ENCODE measurements at places on chromosomes 4 and X.
A peak's percentile ranks its signal among the peaks of the same experiment; 100 is the strongest.

- DNase-seq = no peak
Observed at GRCh38 chr4:97950836-97951235, 192.4 kb downstream of the STPG2 start.

GRCh38 chr4:159367781-159368080, 264.9 kb downstream of the RAPGEF2 start:
- DNase-seq = no peak

DNA sequence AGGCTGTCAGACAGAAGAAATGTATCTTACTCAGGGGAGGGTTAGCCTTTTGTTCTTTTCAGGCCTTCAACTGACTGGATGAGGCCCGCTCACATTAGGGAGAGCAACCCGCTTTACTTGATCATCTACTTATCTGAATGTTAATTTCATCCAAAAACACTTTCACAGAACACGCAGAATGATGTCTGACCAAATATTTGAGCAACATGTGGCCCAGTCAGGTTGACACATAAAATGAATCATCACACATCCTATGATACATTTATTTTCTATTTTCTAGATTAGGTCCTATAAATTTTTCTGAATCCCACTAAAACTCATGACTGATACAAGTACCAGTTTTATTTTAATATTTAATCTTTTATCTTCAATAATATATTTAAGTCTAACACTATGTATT, 260.3 kb downstream of the IL15 start:
- DNase-seq = no peak

DNA sequence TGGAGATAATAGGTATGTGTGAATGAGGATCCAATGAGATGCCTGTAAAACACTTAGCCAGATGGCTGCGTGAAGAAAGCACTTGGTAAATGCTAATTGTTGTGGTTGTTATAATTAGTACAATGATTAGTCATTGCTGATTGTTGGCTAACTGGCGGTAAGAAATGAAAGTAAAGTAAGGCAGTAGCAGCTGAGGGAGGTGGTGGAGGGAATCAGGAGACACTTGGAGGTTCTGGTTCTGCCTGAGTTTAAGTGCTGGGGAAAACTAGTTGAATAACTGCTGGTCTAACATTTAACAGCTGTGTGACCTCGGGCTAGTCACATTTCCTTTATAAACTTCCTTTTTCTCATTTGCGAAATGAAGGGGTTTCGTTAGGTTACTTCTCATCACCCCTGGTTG, 30.9 kb downstream of the CD38 start:
- no peak for DNase-seq

DNA sequence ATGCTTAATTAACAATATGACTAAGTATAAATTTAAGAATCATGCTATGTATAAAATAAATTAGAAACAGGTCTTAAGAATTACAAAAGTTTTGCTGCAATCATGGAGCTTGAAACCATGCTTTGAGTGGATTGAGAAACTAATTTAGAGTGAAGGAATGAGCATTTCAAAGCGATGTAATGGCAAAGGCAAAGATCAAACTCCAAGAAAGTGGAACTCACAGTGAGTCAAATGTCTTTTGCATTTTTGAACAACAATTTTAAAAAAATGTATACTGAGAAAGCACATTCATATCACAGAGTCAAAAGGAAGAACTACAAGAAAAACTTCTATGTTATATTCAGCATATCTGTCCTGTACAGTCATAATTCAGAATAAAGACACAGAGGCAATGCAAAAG, 6.6 kb downstream of the GPRIN3 start:
- DNase-seq = no peak

- DNase-seq = no peak
Observed at GRCh38 chr4:6692379-6692778, 1.3 kb upstream of the S100P start.

DNA sequence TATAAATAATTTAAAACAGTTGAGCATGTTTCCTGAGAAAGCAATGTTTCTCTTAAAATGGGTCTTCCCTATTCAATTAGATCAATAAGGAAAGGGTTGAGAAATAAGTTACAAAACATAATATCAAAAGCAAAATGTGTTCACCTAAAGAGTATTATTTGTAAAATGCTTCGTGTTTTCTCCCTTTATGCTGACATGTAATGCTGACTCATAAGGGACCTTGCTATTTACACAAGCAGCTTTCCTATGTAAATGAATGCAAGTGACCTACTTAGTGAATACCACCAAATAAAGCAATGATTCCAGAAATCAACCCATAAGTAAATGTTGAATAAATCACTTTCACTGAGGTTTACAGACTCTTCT, 91.5 kb downstream of the ELOVL6 start:
- no peak for DNase-seq

DNA sequence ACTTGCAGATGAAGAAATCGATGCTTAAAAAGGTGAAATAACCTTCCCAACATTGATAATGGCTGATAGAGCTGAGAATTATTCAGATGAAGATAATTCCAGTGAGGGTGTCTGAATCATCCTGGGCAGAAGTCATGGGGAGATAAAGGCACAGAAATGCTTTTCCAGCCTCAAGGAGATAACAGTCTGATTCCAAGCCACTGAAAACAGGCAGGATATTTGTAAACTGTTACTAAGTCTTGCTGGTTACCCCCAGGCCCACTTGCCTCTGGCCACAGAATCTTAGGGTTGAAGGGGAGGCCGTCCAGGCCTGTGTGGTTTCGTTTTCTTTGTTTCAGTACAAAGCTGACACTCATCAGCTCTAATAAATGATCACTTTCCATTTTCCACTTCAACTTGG, 158.5 kb downstream of the SH3KBP1 start:
- no peak for DNase-seq

DNA sequence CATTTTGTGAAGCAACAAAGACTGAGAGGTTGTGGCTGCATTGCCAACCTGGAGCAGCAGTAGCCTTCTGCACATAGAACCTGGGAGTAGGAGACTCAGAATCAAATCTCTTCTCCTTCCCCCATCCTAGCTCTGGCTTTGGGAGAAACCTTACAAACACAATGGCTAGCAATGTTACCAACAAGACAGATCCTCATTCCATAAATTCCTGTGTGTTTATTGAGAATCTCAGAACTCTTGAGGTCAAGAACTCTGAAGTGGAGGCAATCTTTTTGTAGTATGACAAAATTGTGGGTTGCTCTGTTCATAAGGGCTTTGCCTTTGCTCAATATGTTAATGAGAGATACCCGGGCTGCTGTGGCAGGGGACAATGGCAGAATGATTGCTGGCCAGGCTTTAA, 406.7 kb upstream of the SPANXN1 start:
- DNase-seq = no peak

GRCh38 chr4:44740201-44740600, 13.8 kb upstream of the GNPDA2 start:
- no peak for DNase-seq

DNA sequence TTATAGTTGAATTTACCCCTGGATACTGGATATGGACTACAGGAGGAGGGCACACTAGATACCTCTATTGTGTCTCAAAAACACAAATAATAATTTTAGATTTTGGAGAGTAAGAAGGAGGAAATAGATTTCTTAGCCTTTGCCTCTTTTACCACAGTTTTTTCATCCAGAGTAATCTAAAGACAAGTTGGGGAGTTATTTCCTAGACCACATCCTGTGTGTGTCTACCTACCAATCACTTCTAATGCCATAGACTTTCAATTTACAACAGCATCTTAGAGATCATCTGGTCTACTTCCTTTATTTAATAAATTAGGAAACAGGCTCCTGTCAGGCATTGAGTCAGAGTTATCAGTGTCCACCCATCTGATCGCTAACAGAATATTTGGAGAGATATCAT, 191.5 kb downstream of the EDA start:
- no peak for DNase-seq

GRCh38 chr4:78432896-78433295, 118.7 kb upstream of the ANXA3 start:
- DNase-seq = no peak

DNA sequence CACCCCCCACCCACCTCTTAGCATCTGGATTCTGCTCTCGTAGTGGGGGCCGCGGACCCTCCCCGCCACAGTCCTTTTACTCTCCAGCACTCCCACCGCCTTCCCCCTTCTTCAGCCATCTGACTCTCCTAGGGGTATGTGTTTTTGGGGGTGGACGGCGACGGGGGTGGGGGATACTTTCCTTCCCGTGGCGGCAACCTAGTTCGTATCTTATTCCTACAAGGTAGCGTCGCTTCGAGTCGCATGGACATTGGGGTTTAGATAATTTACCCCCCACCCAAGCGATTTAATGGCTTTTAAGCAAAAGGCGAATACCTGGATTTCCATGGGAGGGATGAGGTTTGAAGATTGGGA, 1.3 kb upstream of the BCORL1 start:
- DNase-seq = no peak

GRCh38 chr4:77177199-77177598, 20.2 kb downstream of the CCNG2 start:
- DNase-seq = no peak

DNA sequence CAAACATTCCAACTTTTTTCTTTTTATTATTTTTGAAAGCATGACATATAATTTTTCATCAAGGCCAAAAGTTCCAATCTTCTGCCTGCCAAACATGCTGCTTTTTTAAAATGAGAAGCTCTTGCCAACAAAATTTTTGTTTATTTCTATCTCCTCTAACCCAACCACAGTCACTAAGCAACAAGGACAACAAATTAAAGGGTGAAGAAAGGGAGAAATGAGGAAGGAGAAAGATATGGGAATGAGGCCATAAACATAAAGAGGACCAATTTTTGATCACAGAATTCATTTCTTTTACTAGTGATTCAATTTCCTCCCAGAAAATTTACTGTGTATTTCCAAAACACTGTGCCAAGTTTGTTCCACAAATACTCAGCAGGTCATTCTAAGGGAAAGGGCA, 537.0 kb upstream of the DIAPH2 start:
- no peak for DNase-seq

DNA sequence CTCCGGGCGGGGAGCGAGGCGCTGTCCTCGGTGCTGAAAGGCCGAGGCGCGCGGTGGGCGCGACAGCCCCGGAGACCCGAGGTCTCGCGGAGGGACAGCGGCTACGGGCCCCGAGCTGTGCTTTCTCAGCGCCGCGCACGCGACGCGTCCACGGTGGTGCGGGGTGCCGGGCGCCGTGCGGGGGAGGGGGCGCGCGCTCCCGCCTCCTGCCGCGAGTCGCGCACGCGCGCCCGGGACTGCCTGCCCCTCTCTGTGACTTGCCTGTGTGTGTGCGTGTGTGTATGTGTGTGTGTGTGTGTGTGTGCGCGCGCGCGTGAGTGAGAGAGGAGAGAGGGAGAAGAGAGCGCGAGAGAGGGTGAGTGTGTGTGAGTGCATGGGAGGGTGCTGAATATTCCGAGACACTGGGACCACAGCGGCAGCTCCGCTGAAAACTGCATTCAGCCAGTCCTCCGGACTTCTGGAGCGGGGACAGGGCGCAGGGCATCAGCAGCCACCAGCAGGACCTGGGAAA, at the start of gene GRIA2:
TSS of gene GRIA2 (plus strand) at position 358 of the 511 bp plus-strand sequence. CDS start 315 bp downstream, outside the sequence.
- peak; percentile 54 for DNase-seq

GRCh38 chrX:55593756-55594257, 29.4 kb upstream of the FOXR2 start:
- DNase-seq = no peak

DNA sequence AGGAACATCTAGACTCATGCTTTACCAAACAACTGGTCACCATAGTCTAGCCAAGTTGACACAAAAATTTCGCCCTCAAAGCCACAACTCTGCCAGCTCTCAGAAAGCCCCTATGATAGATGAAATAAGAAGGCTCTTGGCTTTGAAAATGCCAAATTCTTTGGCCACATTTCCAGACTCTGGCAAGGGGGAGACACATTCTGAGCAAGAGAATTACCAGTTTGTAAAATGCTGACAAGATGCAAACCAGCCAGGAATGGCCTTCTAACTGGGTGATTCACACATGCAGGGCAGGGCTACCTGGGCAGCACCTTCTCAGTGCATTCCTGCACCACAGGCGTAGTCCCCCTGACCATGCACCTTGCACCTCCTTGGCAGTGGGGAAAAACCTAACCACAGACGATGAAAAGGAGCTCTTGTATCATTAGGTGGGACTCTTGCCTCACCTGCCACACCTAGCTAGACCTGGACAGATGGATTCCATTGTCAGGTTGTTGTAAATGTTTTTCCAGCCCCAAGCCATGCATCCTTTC, 77.4 kb upstream of the CPEB2 start:
- no peak for DNase-seq

DNA sequence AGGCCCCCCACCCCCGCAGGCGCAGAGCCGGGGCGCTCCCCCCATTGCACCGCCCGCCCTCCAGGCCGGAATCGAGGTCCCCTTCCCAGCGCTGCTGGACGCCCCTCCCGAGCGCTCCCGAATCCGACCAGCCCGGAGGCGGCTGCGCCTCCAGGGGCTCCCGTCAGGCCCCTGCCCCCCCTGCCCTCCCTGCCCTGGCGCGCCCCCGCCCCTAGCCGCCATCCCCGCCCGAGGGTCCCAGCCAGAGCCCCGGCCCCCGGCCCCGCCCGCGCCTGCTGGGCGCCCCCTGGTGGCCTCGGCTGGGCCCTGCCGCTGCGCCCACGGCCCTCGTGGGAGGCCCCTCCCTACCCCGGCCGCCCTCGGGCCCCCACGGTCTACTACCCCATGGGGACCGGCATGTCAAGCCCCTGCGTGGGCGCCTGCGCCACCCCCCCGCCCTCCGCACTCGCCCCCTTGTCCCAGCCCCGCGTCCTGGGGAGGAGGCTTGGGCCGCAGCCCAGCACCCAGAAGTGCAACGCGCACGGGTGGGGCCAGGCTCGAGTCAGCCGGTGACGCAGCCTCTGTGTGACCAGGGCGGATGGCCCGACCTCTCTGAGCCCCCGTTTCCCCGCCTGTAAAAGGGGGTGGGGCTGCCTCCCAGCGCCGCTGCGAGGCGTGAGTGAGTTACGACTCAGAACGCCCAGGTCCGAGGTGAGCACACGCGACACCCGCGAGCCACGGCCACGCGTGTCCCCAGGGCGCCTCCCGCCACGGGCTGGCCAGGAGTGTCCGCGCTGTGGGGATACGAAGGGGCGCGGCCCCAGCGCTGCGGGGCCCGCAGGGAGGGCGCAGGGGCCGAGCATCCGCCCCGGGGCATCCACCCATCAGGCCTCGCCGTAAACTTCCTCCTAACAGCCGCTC, 104.9 kb downstream of the FAM53A start:
- DNase-seq = no peak

- DNase-seq = no peak
Observed at GRCh38 chr4:168830777-168831512, 179.1 kb downstream of the CBR4 start.

GRCh38 chr4:85826060-85826678, 351.2 kb downstream of the ARHGAP24 start:
- DNase-seq = no peak

- DNase-seq = no peak
Observed at GRCh38 chr4:162849937-162850336, 316.8 kb downstream of the NAF1 start.

DNA sequence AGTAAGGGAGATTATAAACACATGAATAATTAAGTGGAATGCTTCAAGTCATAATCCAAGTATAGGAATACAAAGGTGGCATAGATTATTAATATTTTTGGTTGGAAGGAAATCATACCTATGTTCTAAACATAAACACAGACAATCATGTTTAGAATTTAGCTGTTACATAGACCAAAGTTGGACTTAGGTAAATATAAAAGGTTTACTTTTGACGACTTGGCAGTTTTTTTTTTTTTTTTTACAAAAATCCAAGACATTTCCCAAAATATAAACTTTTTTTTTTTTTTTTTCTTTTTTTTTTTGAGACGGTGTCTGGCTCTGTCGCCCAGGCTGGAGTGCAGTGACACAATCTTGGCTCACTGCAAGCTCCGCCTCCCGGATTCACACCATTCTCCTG, 3.5 kb upstream of the N4BP2 start:
- no peak for DNase-seq

- no peak for DNase-seq
Observed at GRCh38 chr4:7343950-7344349, 90.8 kb downstream of the PSAPL1 start.

Measured in NCI-H1930 (cell line).